Anterior cingulate cortex (tissue), 58 donors: ENCODE measurements at places on chromosomes 6 and 20.
A peak's percentile ranks its signal among the peaks of the same experiment; 100 is the strongest.

GRCh38 chr6:31622684-31623091, 2.2 kb downstream of the PRRC2A start:
- DNase-seq = no peak

DNA sequence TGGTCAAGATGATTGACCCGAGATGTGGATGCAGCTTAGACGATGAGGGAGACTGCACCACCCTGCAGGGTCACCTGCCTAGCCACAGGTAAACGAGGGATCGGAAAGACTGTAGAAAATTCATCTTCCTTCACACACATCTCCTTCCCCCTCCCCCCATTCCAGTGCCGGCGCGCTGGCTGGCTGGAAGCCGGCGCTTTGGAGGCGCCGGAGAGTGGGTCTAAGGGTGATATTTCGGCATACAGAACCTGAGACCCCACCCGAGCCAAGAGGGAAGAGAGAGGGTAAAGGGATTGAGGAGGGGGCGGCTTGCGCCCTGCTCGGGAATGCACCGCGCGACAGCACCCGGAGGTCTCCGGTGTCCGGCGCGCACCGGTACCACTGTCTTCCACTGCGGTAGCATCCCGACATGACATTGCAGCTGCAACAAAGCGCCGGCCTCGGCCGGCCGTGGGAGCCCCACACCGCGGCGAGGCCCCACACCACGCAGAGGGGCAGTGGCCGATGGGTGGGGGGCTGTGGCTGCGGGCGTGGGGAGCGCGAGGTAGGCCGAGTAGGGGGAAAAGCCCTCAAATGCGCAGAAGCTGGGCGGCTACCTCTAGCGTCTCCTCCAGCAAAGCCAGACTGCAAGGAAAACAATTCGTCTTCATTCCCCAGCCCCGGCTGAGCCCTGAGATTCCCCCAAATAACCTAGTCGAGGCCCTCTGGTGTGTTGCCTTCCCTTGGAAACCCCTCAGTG, 984 bp downstream of the TNFRSF21 start:
- no peak for DNase-seq

DNA sequence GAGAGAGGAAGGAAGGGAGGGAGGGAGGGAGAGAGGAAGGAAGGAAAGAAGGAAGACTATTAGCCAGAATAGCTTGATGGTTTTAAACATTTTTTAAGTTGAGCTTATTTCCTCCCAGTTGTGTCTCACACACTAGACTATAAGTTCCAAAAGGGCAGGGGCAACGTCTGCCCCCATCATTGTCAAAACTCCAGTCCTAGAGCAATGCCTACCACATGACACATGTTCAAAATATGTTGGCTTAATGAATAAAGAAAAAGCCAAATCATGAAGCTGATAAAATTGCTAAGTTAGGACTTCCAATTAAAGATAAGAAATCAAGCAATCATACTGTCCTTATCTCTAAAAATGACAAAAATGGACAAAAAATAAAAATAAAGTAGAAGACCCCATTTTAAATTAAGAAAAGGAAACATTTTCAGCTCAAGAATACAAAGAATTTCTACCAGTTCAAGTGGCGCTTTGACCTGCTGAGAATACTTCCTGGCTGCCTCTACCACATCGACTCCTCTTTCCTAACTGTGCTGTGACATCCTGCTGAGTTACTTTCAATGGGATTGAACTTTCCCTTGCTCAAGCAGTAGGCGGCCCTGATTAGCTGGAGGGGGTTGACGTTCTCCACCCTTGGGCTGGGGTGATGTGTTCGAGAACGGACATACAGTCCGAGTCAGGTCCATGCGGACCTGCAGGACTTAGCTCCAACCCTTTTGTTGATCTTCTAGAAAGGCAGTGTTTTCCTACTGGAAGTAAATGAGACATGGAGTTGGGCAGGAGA, 283.9 kb upstream of the FOXQ1 start:
- no peak for DNase-seq

DNA sequence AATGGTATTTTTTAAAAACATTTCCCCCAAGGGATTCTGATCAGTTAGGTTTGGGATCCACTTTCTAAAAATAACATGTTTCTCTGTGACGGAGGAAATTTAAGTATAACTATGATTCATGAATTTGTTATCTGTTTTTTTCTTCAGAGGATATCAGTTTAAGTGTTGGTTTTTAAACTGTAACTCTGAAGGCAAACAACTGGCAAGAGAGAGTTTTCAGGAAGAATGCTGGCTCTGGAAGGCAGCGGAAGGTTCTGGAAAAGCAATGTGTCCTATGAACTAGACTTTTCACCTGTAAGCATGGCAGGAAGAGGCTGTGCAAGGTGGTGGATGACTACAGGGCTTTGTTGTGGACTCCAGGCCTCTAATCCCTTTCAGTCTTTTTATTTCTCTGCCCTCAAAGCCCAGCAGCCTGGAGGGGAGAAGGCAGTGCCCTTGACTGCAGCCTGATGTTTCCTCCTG, 153.1 kb downstream of the GMPR start:
- DNase-seq = no peak

- no peak for DNase-seq
Observed at GRCh38 chr20:49658508-49658907, 55.2 kb downstream of the B4GALT5 start.

GRCh38 chr6:34644716-34645115, 51.9 kb downstream of the ILRUN start:
- DNase-seq = no peak

DNA sequence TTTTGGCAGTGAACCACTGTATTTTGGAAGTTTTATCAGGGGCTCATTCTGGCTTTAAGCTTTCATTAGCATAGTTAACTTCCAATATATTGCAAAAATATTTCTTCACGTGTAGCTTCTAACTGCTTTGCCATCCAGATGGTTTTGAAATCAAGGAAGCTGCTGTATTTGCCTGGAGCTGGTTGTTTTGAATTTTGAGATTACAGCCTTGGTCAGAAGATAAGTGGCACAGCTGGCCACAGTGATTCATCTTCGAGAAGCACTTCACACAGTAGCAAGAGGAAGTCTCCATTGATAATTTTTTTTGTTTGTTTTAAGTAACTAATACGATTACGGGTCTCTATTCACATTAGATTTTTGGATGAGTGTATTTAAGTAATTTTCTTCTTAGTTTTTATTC, 3.8 kb downstream of the APCDD1L start:
- DNase-seq = no peak

DNA sequence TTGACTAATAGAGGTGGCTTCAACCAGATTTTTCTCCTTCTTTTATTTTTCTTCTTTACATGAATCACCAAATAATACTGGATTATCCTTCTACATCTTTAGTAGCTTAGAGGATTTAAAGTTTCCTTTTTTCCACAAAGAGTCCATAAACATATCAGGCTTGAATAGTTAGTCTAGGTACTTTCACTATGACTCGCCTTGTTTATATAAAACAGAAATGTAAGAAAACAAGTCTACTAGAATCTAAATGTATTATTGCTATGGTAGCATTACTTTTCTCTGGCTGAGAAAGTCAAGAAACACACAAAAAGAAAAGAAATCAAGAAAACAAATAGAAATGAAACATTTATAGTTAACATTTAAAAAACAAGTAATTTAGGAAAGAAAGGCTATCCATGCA, 215.2 kb downstream of the PTPRK start:
- DNase-seq = no peak

- no peak for DNase-seq
Observed at GRCh38 chr6:36912030-36912454, 26.3 kb downstream of the C6orf89 start.

DNA sequence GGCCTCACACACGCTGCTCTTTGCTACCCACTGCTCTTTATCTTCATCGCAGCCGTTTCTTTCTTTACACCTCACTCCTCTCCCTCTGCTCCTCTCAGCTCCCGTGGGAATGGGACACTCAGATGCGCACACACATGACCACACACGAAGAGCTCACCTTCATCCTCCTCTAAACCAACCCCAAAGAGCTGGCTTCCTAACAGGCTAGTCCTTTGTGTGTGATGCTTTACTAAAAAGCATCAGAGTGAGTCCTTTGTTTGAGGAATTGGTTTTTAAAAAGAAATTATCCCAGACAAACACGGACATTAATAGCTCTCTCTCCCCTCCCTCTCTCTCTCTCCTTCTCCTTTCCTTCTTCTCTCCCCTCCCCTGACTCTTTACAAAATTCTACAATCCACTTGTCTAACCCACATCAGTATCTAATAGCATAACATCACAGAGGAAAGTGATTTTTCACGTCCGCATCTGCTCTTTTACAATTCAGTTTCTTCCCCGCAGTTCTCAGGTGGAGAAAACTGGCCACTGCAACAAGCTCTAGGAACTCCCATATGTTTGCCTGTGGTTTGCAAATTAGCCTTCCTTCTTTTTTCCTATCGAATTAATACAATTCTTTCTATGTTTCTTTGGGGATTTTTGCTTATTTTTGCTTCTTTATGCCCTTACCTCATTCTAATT, 306.8 kb upstream of the CNR1 start:
- DNase-seq = no peak

DNA sequence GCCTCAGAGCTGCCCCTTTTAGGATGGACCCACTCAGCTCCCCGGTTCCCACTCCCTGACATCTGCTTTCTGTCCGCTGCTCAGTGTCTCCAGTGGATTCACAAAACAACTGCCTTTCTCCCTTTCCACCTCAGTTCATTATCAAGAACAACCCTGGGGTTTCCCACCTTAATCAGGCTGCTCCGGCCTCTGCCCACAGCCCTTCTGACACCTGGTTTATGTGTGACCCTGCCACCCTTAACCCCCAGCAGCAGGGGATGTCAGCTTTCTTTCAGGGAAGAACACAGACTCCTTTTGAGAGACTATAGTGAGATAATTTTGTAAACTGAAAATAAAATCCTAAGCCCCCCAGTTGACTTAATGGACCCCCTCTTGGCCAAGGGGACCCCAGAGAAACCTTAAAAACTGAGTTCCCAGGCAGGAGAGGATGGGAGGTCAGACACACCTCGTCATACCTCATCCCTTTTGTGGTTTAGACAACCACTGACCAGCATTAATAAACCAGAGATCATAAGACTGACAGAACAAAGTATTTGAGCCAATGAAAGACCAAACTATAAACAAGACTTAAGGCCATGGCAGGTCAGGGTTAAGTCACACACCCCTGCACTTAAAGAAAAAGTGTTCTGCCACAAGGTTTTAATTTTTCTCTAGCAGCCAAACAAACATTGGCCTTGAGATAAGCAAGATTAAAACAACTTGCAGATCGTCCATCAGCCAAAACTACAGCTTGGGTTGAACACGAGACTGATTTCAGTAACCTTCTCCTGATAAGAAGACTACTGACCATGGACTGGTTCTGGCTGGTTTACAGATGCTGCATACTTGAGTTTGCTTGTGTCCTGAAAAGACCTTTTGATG, 42.4 kb upstream of the DDR1 start:
- no peak for DNase-seq

DNA sequence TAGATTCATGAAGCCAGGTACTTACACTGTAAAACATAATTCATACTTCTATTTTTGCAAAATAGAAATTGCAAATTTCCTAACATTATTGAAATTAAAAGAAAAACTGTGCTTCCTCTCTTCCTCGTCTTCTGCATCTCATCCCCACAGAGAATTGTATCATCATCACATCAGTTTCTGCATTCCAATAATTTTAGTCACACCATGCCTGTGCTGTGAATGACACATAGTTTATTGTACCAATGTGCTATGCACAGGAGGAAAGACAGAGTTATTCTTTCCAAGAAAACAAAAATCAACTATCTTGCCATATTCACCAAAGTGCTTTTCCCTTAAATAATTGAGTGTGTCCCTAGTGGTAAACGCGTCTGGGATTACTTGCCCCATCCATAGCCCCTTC, 38.1 kb upstream of the FAM135A start:
- DNase-seq = no peak

DNA sequence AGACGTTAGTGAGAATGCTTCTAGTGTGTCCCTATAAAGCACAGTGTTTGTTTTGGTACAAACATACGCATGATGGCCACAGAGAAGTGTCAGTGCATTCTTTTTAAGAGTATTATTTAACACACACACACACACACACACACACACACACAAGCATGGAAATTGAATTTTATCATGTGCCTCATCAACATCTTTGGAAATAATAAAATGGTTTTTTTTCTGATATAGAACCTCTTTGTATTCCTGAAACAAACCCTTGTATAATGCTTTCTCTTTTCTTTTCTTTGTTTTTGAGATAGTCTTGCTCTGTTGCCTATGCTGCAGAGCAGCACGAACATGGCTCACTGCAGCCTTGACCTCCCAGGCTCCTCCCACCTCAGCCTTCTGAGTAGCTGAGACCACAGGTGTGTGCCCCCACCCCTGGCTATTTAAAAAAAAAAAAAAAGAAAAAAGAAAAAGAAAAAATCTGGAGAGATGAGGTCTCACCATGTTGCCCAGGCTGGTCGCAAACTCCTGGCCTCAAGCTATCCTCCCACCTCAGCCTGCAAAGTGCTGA, 116.2 kb upstream of the SYNDIG1 start:
- DNase-seq = no peak

GRCh38 chr20:63518351-63518861, 2.2 kb upstream of the PPDPF start:
- no peak for DNase-seq

- DNase-seq = peak; percentile 24
Observed at GRCh38 chr20:63183422-63184146, 32.3 kb downstream of the YTHDF1 start.

- no peak for DNase-seq
Observed at GRCh38 chr6:108363113-108363512, 68.3 kb downstream of the AFG1L start.

DNA sequence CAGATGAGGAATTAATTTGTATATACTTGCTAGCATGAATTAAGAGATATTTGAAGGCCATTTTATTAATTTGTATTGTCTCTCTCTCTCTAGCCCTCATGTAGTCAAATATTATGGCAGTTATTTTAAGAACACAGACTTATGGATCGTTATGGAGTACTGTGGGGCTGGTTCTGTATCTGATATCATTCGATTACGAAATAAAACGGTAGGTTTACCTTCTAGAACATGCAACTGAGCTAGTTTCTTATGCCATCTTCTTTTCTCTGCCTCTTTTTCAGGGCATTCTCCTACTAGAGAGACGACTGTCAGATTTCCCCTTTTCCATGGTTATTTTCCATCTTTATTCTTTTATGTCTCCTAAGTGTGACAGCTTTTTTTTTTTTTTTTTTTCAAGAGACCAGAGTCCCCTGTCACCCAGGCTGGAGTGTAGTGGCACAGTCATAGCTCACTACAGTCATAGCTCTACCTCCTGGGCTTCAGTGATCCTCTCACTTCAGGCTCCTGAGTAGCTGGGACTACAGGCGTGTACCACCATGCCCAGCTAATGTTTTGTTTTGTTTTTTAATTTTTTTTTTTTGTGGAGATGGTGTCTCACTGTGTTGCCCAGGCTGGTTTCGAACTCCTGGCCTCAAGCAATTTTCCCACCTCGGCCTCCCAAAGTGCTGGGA, 15.6 kb downstream of the STK4 start:
- no peak for DNase-seq

DNA sequence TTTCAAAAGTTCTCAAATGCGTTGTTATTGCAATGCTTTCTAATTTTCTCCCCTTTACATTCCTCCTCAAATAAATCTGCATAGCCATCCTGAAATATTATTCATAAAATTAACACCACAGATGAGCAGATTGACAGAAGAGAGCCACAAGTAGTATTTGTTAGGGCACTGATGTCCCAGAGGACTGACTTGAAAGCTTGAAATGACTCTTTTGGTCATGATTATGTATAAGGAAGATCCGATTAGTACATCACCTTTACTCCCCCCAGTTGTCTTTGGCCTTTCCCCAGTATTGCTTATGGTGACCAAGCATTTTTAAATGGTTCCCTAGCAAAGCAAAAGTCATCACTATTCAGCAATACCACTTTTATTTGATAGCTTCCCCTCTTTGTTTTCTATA, 187.6 kb downstream of the ADAT2 start:
- no peak for DNase-seq
